ENCODE measurements at places on chromosomes 7 and 10. TPM values are rescaled to one million over a fixed set of nuclear protein-coding genes. Genes with fewer than 3 reads are reported as not detected.

Gene PGAM2
- total RNA-seq, result not detected

Gene RBP3
- not detected for total RNA-seq

Gene BMS1
- 58.6 TPM for total RNA-seq

Gene PRSS37
- not detected for total RNA-seq

Gene INHBA
- 0.28 TPM for total RNA-seq

Gene ZP3
- total RNA-seq, result 6.7 TPM

Gene SAP25
- total RNA-seq, result 7.6 TPM

Gene NPY4R
- not detected for total RNA-seq

Gene LRRC17
- total RNA-seq, result not detected

Gene ELN
- not detected for total RNA-seq

Gene CCDC136
- total RNA-seq, result 3.3 TPM

Gene ELFN1
- total RNA-seq, result 0.11 TPM

Gene HMX3
- total RNA-seq, result 0.16 TPM

Gene WDFY4
- total RNA-seq, result 0.53 TPM

Gene DYDC2
- total RNA-seq, result not detected

Gene CYP26A1
- total RNA-seq, result not detected

All from activated T-cell treated with anti-CD3 and anti-CD28 coated beads, Interleukin-2, amount 50 U/mL, for 4 hours (primary cell).